Daoy (cell line): ENCODE measurements at places on chromosomes 5 and 9.
A peak's percentile ranks its signal among the peaks of the same experiment; 100 is the strongest.

DNA sequence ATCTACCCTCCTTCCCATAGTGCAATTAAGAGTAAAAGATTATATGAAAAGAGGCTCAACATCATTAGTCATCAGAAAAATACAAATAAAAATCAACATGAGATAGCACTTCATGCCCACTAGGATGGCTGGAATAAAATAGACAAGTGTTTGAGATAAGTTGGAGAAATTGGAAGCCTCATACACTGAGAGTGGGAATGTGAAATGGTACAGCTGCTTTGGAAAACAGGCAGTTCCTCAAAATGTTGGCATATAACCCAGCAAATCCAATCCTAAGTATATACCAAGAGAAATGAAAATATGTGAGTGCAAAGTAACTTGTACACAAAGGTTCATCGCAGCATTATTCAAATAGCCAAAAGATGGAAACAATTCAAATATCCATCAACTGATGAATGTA is 9.8 kb downstream of the SPATA31D3 start:
- DNase-seq: no peak

DNA sequence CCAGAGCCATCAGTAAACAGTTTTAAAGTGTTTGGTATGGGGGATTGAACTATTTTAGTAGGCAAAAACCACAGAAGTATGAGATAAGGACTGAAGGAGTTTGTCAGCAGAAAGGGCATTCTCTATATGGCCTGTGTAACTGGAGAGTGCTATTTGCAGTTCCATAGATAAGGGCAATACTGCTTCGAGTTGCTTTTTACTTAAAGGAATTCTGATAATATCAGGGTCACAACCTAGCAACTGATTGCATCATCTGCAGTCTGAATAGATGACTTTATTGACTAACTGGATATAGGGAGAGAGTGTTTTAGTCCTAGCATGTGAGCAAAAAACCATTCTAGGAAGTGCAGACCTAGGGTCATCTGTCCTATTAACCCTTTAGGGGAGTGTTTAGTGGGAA is 645.2 kb upstream of the PTPRD start:
- DNase-seq: no peak

- DNase-seq: no peak
Observed at GRCh38 chr9:122205176-122205575, 23.6 kb downstream of the LHX6 start.

GRCh38 chr5:51397996-51398395 is 14.7 kb downstream of the ISL1 start:
- DNase-seq: peak; percentile 23

DNA sequence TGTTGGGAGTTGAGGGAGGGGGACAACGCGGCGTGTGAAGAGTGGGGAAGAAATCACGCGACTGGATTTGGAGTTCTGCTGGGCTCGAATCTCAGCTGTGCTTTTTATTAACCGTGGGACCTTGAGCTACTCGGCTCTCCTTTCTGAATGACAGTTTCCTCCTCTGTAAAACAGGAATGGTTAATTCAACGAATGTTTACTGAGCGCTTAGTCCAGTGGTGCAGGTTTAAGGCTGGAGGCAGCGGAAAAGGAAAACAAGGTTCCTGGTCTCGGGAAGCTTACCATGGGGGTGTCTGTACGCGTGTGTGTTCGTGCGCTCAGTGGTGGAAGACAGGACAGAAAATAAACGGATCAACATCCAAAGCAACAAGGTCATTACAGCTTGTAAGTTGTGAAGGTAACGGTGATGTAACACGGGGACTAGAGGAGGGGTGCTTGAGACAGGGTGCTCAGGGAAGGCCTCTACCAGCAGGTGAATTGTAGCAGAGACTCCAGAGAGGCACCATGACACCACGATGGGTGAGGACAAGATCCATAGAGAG is 277 bp downstream of the EIF4E1B start:
- no peak for DNase-seq

GRCh38 chr5:82183828-82184227 is 94.3 kb downstream of the RPS23 start:
- DNase-seq: no peak

DNA sequence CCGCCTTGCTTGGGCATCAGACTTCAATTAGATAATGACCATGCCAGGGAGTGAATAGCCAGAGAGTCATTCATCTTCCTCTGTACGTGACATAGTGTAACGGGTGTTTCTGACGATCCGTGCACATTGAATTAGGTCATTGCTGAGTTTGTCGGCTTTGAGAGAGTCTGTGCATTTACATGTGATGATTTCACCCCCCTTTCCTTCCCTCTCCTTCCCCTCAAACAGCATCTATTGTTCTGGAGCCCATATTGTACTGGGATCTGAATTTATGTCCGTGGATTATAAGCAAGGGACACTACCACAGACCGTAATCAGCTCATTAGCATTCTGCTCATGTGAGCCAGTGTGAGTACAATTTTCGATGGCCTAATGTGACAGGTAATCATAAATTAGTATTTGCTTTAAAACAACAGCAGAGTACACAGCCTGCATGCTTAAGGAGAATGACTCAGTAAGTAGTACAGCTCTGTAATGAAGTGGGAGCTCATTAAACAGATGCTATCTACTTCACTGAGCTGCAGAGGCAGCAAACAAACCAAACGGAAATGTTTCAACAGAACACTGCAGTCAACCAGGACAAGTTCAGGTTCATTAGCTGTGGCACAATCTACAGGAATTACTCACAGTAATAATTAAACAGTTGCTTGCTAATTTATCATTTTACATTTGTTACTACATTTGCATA is 302.1 kb downstream of the CSNK1G3 start:
- DNase-seq: peak; percentile 72

DNA sequence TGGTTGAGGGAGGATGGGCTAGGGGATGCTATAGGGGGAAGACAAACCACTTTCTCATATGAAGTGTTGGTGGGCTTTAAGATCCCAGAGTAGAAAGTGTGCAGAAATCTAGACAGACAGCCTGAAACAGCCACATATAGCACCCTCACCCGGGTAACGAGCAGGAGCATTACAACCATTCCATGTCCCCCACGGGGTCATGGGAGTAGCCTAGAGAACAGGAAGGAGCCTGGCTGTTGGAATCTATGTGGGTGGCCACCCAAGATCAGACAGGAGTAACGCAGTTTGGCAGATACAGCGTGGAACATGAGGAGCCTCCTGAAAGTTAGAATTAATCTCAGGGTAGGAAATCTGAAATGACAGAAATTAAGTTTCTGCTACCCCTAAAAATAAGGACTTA is 146.1 kb upstream of the RAI14 start:
- no peak for DNase-seq

DNA sequence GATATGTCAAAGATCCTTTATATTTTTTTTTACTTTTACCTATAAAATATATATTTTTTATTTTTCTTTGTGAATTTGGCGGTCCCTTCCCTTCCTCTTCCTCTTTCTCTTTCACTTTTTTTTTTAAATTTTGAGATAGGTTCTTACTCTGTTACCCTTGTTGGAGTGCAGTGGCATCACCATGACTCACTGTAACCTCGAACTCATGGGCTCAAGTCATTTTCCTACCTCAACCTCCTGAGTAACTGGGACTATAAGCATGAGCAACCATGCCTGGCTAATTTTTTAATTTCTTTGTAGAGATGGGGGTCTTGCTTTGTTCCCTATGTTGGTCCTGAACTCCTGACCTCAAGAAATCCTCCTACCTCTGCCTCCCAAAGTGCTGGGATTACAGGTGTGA is 258.0 kb upstream of the CLINT1 start:
- peak; percentile 21 for DNase-seq

DNA sequence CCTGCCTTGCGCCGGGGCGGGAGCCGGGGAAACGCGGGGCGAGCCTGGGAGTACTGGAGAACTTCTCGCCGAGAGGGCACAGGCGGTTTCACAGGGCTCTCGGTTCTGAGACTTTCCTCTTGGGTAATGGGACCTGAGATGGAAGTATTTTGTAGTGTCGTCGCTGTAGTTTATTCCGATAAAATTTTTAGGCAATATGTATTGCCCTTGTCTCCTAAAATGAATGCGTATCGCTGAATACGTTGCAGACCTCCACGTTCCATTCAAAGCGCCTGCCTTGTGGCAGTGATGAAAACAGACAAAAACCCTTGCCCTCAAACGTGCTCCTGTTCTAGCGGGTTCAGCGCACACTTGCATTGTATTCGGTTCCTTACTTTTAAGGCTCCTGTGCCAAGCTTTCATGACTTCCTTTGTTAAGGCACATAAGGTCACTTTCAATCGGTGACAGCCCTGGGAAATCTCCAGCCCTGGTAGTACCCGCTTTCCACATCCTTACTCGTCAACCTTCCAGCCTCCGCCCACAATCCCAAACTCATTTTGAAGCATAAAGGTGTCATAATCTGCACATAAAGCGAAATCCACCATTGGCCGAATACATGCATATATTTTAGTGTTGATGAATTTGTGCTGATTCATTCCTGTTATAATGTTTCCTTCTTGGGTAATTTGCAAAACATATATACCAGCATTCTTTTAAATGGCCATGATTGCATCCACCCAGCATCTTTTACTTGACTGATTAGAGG is 694 bp downstream of the RMI1 start:
- DNase-seq: peak; percentile 63

GRCh38 chr9:120183615-120184014 is 396.4 kb downstream of the CDK5RAP2 start:
- no peak for DNase-seq

- peak; percentile 43 for DNase-seq
Observed at GRCh38 chr5:154714266-154714986, 40.8 kb upstream of the LARP1 start.

DNA sequence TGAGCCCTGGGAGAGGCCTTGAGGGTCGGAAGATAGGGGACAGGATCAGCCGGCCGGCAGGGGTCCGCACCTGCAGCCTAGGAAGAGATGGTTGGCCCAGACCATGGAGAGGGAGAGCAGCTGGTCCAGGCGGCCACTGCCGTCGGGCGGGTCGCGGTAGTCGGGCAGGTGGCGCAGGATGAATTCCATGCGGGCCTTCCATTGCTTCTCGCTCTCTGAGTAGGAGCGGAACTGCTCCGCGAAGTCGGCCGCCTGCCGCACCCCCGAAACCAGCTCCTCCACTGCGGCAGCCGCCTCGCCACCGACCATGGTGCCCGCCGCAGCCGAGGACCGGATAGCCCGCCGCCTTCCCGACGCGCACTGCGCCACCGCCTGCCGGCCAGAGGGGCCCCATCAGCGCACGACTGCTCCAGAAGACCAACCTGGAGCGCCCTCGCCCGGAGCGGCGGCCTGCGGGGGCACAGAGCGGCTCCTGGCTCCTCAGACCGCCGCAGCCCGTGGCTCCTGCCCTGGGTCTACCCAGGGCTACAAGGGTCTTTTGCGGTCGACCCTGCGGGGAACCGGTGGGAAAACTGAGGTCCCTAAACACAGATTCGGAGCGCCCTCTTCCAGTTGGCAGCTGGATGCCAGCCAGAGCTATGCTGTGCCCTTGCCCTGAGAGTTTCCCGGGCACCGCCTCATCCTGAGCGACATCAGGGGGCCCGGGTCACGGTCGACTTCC is at the start of gene CDKN2AIPNL:
Gene CDKN2AIPNL, minus strand, starts transcription at position 336 of the 721 bp plus-strand sequence. Its CDS starts 27 bp downstream, at position 309.
- DNase-seq: peak; percentile 95

DNA sequence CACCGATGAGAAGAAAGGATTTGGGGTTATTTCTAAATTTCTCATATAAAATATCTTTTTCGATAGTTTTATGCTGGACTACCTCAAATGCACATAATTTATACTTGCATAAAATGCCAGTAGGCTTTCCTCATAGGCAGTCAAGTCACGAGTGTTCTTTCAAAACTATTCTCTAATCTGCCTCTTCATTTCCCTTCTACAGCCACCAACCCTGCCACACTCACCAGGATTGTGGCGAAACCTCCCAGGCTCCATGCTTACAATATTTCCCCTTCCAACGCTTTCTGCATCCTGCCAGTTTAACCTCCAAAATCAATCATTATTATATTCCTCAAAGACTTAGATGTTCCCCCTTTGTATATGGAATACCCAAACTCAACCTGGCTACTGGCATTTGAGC is 65.4 kb downstream of the FRMD3 start:
- DNase-seq: no peak

- peak; percentile 13 for DNase-seq
Observed at GRCh38 chr5:88770276-88771257, 112.4 kb downstream of the MEF2C start.

GRCh38 chr5:66080664-66081063 is 63.4 kb upstream of the SREK1 start:
- no peak for DNase-seq

DNA sequence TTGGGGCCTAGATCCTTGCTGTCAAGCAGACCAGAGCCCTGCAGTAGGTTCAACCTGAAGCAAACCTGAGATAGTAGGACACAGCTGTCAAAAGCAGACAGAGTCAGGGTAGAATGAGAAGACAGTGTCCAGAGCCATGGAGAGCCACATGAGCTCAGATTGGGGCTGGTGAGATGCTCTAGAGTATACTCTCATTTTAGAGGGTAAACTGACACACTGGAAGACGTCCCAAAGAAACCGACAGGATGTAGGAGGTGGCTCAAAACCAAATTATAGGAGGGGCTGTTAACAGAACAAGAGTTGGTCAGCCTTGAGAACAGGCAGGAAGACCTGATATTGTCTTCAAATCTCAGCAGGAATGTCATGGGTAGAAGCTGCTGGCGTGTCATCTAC is 11.5 kb downstream of the CCDC69 start:
- DNase-seq: no peak

DNA sequence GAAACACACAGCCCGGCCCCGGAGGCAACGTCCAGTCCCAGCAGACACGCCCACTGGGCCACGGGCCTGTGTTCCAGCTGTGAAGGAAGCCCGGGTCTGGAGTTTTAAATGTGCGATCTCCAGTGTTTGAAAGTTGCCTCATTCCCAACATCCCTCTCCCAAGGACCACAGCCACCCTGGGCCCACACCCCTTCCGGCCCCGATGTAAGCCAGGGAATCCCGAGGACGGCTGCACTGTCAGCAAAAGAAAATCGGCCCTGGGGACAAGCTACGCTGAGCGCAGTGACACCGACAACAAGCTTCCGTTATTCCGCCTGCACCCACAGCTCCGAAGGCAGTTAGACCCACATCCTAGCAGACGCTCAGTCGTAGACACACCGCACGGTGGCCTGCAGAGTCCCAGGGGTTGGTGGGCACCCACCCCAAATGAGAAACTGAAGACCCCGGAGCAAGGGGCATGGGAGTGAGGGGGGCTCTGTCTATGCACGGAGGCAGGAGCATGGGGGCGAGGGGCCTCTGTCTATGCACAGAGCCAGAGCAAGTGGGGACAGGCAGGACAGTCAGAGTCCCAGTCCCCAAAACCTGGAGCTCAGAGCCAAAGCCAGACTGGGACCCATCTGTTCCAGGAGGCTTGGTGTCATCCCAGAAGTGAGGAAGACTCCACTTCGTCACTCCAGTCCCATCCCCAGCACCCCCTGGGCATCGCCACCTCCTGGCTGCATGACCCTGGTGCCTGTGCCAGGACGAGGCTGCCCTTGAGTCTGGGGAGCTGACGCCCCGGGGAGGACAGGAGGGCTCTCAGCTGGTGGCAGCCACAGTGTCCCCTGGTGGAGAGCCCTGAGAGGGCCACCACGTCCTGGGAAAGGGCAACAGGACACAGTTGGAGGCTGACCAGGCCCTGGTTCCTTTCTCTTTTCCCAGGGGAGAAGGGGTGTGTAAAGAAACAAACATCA is 23.4 kb downstream of the GLT6D1 start:
- no peak for DNase-seq
